ENCODE measurements at places on chromosomes 6 and 20.

DNA sequence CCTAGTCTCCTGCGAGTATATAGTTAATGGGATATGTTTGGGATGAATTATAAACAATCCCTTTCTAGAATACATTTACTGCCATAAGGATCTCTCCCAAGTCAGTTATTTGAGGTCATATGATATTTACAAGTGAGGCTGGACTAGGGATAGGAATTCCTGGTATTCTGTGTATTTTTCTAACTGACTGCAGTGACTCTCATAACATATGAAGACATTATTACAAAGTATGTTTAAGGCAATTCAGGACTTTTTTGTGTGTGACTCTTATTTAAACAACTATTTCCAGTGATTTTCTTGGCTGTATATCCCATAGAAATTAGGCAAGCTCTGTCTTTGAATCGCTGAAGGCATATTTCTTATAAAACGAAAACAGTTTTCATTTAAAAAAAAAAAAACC, 18.4 kb upstream of the TNFAIP3 start:
- no peak for DNase-seq

DNA sequence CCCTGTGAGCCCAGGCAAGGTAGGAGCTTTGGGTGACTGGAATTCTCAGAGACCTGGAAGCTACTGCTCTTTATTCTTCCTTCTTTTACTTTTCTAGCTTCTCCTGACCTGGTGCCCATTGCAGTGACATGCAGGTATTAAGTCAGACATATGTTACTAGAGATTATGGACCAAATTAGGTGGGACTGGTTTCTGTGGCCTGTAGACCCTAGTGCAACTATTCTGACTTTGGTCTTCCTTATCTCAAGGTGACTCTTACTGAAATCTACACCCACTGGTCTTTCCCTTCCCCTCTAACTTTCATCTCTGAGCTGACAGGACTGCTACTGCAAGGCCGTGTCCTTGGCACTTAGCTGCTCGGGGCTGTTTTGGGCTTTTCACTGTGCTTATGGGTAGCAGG, 24.4 kb upstream of the TMEM217 start:
- DNase-seq, result no peak

GRCh38 chr20:59518881-59519706, 85.2 kb upstream of the PHACTR3 start:
- peak; percentile 49 for DNase-seq

GRCh38 chr6:155818698-155819097, 363.1 kb upstream of the NOX3 start:
- no peak for DNase-seq

GRCh38 chr6:2740581-2740980, 10.1 kb downstream of the MYLK4 start:
- DNase-seq, result no peak

DNA sequence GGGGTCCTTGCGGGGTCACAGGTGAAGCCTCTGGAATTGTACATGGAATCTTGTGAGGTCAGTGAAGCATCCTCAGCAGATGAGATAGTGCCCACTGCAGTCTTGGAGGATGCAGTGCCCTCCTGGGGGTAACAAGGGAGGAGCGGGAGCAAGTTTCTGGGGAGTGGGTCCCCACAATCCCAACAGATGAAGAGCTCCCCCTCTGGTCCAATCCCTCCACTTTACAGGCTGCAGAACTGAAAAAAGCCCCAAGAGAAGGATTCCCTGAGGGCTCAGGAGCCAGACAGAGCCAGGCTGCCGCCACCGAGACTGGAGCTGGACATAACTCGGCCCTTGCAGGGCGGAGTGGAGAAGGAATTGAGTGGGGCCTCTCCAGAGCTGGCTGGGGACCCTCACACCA, 52.4 kb downstream of the TTI1 start:
- DNase-seq, result no peak

- DNase-seq, result peak; percentile 50
These were observed 4.6 kb downstream of the GUCA1A start for GRCh38 chr6:42177514-42178364.

GRCh38 chr6:56798163-56798562, 155.5 kb upstream of the DST start:
- no peak for DNase-seq

- DNase-seq, result no peak
These were observed 2.6 kb downstream of the MAFB start for GRCh38 chr20:40686434-40686882.

- no peak for DNase-seq
These were observed 6.0 kb upstream of the AGPAT4 start for GRCh38 chr6:161279677-161280415.

DNA sequence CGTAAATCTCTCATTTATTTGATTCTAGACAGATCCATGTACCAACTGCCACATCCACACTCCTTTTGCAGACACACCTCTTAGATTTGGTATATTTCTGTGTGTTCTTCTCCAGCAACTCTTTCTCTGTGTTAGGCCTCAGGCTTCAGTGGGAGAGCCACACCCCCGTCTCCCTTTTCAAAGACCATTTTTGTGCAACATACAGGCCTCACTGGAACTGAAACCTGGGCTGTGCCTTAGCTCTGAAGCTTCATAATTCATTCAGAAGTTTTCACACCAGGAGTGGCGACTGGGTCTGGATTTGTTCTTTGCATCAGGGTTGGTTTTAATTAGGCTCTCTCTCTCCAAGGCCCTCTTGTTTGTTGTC, 170.2 kb downstream of the THBS2 start:
- DNase-seq, result no peak

DNA sequence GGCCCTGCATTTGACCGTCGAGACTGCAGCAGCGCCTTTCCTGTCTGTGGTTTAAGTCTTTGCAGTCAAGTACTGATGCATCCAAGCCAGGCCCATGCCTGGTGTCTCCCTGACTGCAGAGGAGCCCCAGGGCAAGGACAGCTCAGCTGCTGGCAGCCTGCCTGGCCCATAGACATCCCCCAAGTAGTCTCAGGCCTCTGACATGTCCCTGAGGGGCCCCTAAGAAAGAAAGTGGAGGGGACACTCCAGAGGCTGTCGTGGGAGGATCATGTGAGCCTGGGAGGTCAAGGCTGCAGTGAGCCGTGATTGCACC, 18.0 kb downstream of the HRH3 start:
- DNase-seq, result no peak

DNA sequence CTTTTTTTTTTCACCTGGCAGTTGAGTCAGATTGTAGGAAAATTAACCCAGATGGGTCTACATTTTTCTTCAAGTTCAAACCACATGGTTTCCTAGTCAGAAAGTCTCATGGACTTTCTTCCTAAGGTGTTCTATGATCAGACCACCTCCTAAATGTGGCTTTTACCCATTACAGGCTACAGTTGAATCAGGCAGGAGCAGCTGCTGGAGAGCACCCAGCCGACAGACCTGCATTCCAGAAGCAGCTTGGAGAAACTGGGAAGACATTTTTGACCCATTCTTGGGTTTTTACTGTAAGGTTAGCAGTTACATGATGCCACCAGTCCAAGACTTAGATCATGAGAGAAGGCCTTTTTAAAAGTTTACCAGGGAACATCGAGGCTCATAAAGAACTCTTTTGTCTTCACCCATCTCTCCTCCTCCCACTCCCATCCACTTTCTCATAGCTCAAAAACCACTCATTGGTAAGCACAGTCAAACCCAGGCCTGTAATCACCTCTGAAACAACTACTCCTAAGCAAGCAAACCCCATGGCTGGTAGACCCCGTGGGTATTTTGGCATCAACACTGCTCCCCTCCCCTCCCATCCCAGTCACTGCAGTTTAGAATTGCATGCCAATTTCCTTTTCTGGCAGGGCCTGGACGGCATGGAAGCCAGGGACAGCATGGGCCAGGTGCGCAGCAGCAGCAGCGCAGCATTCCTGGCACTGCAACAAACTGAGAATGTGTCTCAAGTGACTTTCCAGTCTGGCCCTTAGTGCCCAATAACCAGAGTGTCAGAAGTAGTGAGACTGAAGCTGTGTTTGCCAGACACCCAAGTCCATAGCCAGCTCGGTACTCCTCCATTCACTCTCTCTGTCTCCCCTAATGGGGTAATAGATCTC, 113.7 kb downstream of the CLIC5 start:
- DNase-seq, result no peak

DNA sequence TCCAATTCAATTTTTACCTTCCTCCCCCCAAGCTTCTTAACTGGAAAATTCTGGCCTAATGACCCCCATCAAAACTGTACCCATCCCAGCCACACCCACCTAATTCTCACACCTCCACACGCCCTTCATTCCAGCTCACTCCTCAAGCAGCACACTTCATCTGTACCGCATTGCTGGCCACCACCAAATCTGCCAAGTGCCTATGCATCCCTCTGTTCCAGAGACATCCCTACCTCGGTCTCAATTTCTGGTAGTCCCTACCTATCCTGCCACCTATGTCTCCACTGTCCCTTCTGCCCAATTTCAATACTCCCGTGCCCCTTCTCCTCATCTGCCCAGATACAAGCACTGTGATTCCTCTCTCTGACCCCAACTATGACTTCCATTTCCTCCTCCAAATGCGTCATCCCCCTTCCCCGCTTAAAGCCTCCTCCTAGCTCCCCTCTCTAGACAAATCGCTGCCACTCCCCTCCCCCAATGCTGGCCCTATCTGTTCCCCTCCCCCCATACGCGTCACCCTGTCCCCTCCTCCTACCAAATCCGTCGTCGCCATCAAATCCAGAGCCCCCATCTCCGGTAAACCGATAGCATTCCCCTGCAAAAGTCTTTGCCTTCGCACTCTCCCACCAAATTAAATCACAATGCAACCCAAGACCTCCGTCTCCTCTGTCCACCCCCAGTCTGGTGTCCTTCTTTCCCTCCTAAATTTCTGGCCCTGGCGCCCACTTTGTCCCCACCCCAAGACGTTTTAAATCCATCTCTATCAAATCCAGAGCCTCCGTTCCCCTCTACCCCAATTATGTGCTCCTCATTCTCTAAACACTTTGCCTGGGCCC, 1.2 kb downstream of the MTCH1 start:
- peak; percentile 45 for DNase-seq

GRCh38 chr6:159031846-159032245, 12.9 kb downstream of the TAGAP start:
- DNase-seq, result no peak

DNA sequence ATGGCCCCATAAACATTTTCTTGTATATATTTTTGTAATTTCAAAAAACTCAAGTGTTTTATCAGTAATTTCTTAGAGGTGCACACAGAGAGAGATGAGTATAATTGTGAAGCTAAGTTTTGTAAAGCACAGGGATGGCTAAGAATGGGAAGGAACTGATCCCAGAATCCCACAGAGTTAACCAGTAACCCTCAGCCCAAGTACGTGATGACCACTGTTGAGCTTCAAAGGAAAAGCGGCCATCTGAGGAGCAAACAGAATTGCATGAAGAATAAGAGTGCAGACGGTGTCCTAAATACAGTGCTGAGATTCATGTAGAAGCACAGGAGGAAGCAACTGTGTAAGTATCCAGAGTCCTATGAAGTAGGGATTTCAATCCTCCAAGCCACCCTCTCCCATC, 28.1 kb upstream of the HLA-C start:
- no peak for DNase-seq

- DNase-seq, result no peak
These were observed 10.1 kb upstream of the MRGBP start for GRCh38 chr20:62786157-62786556.

- DNase-seq, result no peak
These were observed 80.7 kb downstream of the CARMIL1 start for GRCh38 chr6:25359891-25360290.

- DNase-seq, result no peak
These were observed 30.8 kb upstream of the CEP162 start for GRCh38 chr6:84258268-84258667.

DNA sequence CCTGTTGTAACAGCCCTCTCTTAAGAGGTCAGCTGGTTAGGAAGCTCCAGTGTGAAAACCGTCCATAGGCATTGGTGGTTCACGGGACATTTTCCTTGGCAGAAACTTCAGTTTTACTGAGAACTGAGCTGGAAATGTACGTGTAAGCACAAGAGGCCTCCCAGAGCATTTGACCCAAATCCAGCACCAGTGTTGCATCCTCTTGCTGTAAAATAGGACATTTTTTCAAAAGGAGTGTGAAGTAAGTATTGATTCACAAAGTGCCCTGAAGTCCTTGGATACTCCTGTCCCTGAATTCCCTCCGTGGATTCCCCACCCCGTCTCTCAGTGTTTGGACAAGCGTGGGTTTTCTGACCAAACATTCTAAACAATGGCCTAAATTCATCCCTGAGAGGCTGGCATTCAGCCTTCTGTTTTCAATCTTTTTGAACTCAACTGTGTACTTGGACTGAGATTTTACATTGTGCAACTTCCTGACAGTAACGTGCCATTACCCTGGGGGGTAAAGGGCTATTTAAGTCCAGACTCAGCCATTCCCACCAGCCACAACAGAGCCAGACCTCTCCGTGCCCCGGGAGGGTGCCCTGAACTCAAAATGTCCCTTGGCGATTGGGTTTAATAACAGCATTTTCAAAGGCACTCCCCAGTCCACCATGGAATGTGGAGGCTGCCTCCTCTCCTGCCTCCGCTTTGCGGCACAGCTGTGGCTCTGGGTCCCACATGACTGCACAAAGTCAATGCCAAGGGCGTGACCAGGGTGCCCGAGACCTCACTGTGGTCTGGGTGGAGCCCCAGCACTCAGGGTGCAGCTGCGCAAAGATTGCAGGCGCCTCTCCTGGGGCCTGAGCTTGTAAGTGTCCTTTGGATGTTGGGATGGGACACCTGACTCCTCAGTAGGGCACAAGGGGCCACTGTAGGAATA, 92.7 kb upstream of the AFDN start:
- no peak for DNase-seq

DNA sequence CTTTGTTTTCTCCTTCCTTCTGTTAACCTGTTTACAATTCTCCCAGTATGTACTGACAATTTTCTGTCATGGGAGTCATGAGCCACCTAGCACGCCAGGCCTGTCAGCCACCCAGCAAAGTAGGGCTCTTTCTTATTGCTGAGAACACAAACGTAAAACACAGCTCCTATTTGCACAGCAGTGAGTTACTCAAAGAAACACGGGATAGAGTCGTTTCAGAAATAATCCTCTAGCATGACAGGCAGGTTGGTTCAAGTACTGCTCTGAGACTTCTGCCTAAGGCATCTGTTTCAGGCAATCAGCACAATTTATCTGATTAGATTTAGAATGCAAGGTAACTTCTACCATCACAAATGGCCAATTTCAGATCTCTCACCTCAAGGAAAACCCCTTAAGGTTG, 88.8 kb downstream of the CD24 start:
- DNase-seq, result no peak

- DNase-seq, result no peak
These were observed 192.4 kb upstream of the HSF2 start for GRCh38 chr6:122207061-122207460.

Data from endothelial cell (in vitro differentiated cells).